H7 (cell line): ENCODE measurements at places on chromosomes 2 and 18.
A peak's percentile ranks its signal among the peaks of the same experiment; 100 is the strongest.

GRCh38 chr2:224847381-224847780, 131.2 kb upstream of the CCDC195 start:
- DNase-seq, result no peak

DNA sequence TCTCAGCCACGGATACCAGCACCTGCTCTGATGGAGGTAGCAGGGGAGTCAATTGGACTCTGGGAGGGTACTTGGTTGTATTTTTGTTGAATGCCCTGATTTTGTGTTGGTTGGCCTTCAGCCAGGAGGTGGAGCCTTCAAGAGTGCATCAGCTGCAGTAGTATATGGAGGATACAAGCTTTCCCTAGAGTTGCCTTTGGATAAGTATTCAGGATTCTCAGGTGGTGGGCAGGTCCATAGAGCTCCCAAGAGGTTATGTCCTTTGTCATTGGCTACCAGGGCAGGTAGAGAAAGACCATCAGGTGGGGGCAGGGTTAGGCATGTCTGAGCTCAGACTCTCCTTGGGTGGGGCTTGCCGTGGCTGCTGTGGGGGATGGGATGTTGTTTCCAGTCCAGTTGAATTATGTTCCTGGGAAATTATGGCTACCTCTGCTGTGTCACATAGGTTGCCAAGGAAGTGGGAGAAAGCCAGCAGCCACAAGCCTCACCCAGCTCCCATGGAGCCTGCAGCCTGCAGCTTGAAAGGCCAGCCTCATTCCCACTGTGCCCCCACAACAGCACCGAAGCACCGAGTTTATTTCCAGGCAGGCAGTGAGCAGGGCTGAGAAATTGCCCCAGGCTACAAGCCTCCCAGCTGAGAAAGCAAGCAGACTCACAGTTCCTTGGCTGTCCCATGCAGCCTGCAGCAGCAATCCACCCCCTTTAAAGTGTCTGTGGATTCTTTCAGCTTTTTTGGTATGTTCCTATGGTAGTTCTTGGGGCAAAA, 38.6 kb upstream of the CHST9 start:
- DNase-seq, result peak; percentile 8

GRCh38 chr2:112138159-112139032, at the start of gene FBLN7:
TSS of gene FBLN7 (plus strand) at chr2:112138385. CDS start at chr2:112138656, 271 bp downstream.
- peak; percentile 91 for DNase-seq

DNA sequence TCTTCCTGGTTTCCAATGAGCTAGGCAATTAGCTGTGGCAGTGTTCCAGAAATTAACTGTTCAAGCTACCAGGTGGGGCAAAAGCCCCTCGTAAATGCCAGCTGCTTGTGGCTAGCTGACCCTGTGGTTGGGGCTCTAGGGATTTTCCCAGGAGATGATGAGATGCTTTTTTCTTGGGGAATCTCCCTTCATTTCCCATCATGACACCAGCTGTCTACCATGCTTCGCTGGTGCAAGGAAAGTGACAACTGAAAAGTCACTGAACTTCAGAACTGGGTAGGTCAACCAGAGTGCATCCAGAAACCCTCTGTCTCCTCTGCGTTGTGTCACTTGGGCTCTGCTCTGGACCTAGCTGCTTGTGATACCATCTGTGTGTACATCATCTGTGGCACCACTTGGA, 386.5 kb upstream of the DCC start:
- no peak for DNase-seq

- DNase-seq, result peak; percentile 45
These were observed 13.1 kb upstream of the ACTR3 start for GRCh38 chr2:113876503-113877387.

DNA sequence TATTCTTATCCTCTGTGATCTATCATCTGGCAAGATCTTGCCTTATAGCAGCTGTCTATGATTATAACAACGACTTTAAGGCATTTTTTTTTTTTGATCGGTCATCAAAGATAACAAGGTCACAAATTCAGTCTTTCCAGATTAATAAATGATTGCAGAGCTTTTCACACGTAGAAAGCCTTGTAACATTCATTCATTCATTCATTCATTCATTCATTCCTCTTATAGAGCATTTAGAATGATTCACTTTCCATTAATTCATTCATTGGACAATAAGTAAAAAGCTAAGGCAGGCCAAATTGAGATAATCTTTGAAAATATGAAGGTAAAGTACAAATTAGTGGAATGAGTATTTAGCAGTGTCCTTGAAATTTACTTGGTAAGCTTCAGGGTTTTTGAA, 223.7 kb downstream of the NUP35 start:
- DNase-seq, result no peak

GRCh38 chr2:234550511-234551107, 53.7 kb upstream of the ARL4C start:
- peak; percentile 87 for DNase-seq

DNA sequence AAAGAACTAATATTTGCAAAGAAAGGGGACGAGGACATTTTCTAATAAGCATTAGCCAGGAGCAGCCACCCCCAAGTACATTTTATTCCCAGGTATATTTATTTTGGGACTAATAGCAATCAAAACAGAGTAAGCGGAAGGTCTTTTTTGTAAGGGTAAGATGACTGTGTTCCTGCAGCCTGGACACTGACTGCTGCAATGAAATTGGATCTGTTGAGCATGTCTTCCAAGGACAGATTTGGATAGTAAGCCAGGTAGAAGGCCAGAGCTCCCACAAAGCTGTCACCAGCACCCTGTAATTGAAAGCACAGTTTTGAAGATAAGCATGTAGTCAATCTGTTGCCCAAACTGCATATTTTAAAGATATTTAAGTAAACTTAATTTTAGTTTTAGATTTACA, 10.0 kb downstream of the MRPL33 start:
- no peak for DNase-seq
